ENCODE measurements at places on chromosomes 6 and 20.

DNA sequence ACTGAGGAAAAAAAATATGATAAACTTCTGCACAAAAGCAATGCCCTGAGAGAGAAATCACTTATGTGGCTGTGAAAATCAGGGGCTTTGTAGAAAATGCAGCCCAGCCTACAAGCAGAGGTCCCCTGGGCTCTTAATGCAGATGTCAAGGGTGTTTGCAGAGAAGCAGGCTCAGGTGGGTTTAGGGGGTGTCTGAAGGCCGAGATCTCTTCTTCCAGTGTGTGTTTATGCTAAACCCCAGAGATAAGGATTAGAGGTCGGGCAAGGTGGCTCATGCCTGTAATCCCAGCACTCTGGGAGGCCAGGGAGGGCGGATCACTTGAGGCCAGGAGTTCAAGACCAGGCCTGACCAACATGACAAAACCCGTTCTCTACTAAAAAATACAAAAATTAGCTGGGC is 78.5 kb downstream of the TMEM242 start:
- DNase-seq = no peak

DNA sequence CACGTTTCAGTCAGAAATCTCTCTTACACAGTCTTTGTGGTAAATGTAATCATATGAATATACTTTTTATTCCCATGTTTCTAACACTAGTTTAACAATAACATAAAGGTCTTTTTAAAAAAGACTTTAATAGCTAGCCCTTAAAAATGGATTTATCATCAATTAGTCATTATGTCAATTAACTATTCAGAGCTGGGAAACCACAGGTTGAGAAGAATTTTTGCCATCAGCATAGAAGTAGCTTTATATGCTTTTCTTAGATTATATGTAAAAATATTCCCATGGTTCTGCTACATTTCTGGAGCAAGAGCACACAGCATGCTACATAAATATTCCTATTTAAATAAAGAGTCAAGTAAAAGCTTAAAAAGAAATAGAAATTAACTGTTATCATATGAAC is 35.5 kb downstream of the ASCC3 start:
- no peak for DNase-seq

- no peak for DNase-seq
Observed at GRCh38 chr6:159540152-159540551, 152.9 kb downstream of the SOD2 start.

GRCh38 chr6:134830940-134831339 is 119.0 kb downstream of the ALDH8A1 start:
- no peak for DNase-seq
